ENCODE measurements at places on chromosomes 3 and 15.

DNA sequence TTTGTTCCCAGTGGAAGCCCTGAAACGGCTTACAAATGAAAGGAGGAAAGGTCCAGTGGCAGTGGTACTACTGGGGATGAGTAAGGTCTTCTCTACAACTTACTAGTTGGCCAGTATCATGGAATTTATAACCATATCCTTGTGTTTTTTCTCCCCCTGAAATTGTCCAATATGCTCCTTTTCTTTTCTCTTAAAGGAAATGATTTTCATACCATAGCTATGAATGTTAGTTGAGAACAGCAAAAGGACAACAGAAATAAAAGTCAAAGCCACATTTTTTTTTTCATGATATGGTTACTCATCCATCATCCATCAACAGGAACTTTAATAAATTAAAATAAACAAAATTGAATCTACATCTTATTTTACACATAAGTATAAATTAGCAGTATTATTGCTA is 450.4 kb downstream of the MFSD1 start:
- no peak for DNase-seq

GRCh38 chr15:51065781-51066180 is 28.9 kb downstream of the TNFAIP8L3 start:
- DNase-seq = no peak

DNA sequence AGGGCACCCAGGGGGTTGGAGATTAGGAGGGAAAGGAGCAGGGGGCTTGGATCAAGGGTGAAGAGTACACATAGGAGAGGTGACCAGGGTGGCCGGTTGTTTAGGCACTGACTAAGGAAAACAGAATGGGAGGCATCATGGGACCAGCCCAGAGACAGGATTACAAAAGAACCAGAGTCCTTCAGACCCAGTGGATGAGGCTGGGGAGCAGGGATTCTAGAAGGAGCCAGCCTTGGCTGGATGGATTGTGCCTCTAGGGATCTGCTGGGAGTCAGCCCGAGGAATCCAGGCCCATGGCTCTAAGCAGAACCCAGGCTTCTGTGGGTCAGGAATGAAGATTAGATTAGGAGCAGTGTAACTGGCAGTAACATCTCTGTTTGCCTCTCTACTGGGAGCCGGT is 98.6 kb downstream of the ARNT2 start:
- no peak for DNase-seq

GRCh38 chr3:44894485-44894884 is 20.1 kb downstream of the TGM4 start:
- no peak for DNase-seq

- DNase-seq = no peak
These were observed 89.8 kb upstream of the RARB start for GRCh38 chr3:25338158-25338725.

GRCh38 chr3:42161050-42161935 is 70.1 kb downstream of the TRAK1 start:
- DNase-seq = no peak

- DNase-seq = no peak
These were observed 15.7 kb downstream of the OXNAD1 start for GRCh38 chr3:16280671-16281070.

GRCh38 chr15:73709686-73710085 is 25.5 kb downstream of the CD276 start:
- DNase-seq = no peak

DNA sequence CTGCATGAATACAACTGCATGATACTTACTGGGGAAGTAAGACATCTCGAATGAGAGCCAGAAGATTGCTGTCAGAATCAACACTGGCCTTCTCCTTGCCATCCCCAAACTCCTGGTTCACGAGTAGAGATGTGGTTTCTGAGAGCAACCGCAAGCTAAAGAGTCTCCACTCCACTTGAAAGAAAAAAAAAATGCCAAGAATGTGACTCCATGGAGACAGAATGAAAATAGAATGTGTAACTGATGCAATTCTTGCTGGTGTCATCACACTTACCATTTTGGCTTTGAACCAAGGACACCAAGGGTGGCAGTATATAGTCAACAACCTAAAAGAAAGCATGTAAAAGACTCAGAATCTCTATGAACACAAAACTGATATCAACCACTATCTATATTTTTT is 280.4 kb downstream of the ULK4 start:
- DNase-seq = peak; percentile 33

DNA sequence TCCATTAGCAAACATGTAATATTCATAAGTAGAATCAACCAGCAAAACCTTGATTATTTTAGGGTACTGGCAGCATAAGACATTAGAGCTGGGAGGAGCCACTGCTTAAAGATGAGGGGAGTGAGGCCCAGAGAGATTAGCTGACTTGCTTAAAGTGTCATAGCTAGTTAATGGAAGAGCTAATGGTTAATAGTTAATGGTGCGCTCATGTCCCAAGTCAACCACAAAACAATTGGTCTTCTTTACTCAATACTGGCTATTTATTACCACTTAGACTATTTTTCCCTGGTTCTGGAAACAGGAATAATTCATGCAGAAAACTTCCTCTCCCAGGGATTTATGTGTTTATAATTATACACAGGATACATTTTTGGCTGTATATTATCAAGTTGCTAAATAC is 33.1 kb downstream of the EIF4E3 start:
- no peak for DNase-seq

GRCh38 chr15:98503970-98504369 is 144.4 kb upstream of the IGF1R start:
- DNase-seq = no peak

DNA sequence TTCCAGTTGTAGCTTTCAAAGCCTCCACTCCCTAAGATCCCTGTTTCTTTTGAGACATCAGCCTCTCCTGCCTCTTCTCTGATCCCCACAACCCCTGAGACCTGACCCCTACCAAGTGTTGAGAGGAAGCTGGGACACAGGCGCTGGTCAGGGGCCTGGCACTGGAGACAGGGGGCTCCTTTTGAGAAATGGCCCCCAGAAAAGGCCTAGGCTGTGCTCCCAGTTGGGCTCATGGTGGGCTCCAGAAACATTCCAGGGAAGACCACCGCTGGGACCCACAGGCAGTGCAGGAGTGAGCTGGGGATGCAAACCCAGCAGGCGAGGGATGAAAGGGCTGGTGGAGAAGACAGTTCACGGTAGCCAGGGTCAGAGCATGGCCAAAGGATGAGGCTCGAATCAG is 16.6 kb downstream of the SSUH2 start:
- DNase-seq = no peak

GRCh38 chr15:58331560-58331912 is 100.3 kb upstream of the LIPC start:
- no peak for DNase-seq

GRCh38 chr3:116341899-116342298 is 103.4 kb downstream of the LSAMP start:
- no peak for DNase-seq

GRCh38 chr3:43768381-43768973 is 77.7 kb downstream of the ABHD5 start:
- DNase-seq = no peak

DNA sequence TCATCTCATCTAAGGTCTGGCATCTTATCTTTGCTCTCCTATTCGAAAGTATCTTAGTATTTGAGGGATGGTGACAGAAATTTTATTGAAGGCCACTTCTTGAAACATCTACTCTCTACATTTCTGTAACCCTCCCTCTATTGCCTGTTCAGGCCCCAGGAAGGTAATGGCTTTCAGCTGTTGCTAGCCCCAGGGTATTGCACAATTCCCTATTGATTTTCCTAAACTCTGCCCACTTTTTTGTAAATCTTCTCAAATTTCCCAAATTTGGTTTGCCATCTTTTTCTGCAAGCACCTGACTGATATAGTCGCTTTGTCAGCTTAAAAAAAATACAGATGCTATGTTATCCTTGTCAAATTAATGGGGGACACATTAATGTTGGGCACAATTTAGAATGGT is 242.1 kb downstream of the RAP2B start:
- no peak for DNase-seq

GRCh38 chr3:181554233-181554765 is 157.4 kb upstream of the SOX2 start:
- no peak for DNase-seq

DNA sequence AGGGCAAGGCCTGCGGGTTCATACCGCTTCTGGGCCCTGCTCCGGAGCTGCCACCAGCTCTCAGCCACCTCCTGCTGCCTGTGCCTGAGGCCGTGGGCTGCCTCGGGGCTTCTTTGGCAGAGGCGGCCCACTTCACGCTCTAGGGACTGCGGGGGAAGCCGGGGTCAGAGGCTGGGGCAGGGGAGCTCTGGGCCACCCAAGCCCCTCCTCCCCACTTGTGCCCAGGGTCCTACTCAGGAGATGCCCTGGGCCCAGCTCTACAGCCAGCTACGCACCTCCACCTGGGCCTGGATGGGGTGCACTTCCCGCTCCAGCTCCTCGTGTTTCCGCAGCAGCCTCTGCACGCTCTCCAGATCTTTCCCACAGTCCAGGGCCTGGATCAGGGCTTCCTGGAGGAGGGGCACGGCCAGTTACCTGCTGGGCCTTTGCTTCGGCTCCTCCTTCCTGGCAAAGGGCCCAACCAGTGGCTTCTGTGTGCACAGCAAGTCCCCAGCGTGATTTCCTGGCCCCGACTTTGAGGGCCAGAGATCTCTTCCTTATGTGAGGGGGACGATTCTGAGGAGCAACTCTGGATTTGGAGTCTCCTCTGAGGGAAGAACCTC is 24.0 kb downstream of the PLA2G4B start:
- DNase-seq = no peak

GRCh38 chr3:115227461-115227860 is 80.4 kb upstream of the ZBTB20 start:
- DNase-seq = no peak

GRCh38 chr3:61357902-61358301 is 106.7 kb upstream of the FHIT start:
- DNase-seq = no peak

- no peak for DNase-seq
These were observed 45.7 kb downstream of the CHSY1 start for GRCh38 chr15:101206176-101206591.

DNA sequence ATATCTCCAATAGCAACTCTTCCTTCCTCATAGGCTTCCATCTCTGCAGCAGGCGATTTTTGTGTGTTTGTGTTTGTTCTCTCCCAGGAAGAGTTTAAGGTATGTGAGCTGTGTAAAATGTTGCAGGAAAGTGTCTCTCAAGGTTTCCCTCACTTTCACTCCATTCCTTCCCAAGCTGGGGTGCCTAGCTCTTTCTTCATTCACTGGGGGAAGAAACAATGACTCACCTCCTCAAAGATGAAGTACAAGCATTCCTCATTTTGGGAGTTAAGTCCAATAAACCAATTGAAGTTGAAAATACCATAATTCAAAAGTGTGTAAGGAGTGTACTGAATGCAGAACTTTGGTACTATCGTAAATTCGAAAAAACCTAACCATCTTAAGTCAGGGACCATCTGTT is 422.7 kb upstream of the CFAP20DC start:
- DNase-seq = no peak

DNA sequence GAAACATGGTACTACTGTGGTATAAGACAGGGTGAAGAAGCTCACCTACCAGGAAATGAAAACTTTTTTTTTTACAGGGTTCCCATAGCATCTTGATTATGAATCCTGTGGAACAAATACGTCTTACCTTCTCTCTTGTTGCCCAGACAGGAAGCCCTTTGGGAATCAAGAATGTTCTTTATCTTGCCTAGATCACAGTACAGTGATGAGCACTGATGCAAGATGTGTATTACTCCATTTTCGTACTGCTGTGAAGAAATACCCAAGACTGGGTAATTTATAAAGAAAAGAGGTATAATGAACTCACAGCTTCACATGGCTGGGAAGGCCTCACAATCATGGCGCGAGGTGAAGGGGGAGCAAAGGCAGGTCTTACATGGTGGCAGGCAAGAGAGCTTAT is 281.3 kb downstream of the UBE2E2 start:
- DNase-seq = no peak

GRCh38 chr3:159263750-159264553 is 462.1 kb downstream of the MFSD1 start:
- no peak for DNase-seq

DNA sequence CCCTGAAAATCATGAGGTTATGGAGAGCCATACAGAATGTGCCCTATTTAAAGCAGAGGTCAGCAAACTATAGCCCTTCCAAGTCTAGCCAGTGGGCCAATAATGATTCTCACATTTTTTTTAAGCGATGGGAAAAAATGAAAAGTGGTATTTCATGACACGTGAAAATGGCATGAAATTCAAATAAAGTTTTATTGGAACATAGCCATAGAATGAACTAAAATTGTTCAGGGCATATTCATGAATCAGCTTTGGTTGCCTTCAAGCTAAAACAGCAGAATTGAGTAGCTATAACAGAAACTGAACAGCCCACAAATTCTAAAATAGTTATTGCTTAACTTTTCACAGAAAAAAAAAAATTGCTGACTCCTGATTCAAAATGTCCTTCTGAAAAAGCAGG is 104.5 kb downstream of the TFG start:
- no peak for DNase-seq

DNA sequence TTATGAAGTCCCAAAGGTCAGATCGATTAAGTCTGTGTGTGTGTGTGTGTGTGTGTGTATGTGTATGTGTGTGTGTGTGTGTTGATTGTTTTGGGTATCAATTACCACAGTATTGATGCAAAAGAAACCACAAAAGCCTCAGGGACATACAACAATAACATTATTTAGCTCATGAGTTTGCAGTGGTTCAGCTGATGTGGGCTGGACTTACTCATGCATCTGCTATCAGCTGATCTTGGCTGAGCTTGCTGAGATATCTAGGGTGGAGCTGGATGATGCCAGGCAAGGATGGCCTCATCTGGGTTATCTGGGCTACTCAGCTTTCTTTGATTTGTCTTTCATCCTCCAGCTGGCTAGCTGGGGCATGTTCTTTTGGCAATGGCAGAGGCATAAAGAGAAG is 82.4 kb upstream of the PRR23C start:
- DNase-seq = no peak

DNA sequence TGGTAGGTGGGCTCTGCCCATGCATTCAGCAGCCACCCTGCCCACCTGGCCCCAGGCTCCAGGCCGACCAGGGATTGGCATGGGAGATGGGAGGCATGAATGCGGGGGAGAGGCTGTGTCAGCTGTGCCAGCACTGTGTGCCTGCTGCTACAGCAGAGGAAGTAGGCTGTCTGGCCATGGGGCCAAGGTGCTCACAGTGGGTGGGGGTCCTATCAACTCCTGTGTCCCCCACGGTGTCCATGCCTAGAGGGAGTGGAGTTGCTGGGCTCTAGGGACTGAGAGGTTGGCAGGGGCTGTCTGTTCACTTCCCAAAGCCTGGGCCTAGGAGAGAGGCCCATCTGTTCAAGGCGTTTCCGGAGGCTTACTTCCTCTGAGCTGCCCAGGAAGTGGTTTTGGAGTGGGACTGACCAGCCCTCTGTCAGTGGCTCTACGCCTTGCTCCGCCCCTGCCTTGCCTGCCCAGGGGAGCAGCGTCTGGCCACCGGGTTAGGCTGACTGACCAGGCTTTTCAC is 5.8 kb downstream of the PRKCD start:
- no peak for DNase-seq

- no peak for DNase-seq
These were observed 324.3 kb downstream of the CHST2 start for GRCh38 chr3:143443851-143444331.

- no peak for DNase-seq
These were observed 160.5 kb upstream of the CCDC54 start for GRCh38 chr3:107216711-107217110.

- DNase-seq = no peak
These were observed 52.6 kb downstream of the MCF2L2 start for GRCh38 chr3:183375787-183376186.

All from left lung (tissue), 14 donors.